ENCODE measurements at places on chromosomes 3 and 15.
A peak's percentile ranks its signal among the peaks of the same experiment; 100 is the strongest.

- DNase-seq: no peak
Observed at GRCh38 chr3:153410517-153410916, 248.5 kb downstream of the RAP2B start.

DNA sequence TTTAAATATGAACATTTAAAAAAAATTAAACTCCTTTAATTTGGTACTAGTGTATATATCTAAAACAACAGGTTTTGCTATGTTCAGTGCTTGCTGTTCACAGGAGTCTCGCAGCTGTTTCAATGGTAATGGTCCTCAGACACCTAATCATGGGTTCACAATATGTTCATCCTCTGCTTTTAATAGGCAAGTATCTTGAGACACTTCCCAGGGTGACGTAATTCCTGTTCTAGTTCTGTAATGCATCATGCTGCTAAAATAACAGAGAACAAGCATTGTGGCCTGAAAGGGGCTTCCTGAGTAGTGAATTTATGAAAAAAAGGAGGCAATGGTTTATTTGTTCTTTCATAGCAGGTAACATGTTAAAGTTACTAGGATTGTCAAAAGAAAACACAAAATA, 625.2 kb upstream of the GBE1 start:
- DNase-seq: no peak

DNA sequence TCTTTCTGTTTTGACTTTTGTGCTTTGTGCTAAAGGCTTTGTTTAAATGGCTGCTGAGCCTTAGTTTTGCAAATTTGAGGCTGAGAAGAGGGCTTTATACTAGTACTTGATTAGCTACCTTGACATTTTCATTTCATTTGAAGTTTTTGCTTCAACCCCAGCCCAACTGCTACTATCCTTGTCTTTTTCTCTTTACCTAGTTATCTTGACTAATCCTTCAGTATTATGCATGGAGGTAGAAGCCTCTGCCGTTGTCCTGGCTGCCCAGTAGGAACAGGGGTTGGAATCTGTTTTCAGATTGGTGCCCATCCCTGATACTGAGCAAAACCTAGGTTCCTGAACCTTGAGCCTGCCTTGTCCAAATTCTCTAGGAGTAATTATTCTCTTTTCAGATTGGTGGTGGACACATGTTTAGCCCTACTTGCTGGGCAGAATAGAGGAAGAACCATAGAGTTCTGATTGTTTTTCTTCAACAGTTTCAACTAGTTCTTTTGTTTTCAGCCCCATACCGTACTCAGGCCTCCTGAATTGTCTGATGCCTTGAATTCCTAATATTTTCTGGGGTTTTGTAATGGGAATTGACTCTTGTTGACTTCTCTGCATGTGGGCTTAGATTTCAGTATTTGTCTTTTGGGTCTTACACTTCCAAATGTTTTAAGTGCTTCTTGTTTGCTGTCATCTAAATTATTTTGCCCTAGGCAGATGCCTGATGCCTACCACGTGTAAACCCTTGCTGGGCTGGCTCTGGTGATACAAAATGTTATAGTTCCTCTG, 143.2 kb downstream of the DOCK3 start:
- DNase-seq: no peak

GRCh38 chr3:9123840-9124239, 125.6 kb downstream of the SRGAP3 start:
- DNase-seq: no peak

DNA sequence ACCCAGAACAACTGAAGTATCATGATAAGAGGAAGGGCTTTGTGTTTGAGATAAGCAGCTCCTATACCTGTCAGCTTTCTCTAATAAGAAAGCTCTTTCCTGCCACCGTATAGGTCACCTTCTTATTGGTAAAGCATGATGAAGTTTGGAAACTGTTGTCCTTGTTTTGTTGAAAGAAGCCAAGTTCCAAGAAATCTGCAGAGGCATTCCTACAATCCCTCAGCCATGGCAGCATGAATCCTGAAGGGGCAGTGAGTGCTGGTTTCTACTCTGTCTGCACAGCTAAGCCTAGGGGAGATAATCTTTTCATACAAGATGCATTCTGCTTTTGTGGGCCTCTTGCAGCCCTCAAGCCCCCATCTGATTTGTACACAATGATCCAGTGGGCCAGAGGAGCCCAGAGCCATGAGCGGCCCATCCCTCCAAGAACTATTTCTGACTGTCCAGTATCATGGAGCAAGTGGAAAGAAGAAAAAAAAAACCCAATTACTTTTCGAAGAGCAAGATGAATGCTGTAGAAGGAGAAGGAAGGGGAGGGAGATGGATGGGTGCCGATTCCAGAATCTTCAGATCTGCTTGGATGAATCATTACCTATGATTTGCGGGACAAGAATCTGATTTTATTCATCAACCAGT, 1.9 kb upstream of the THBS1 start:
- DNase-seq: no peak

GRCh38 chr3:132758740-132759139, 36.5 kb upstream of the NPHP3 start:
- no peak for DNase-seq

GRCh38 chr3:197833930-197834715, 43.1 kb downstream of the LRCH3 start:
- no peak for DNase-seq

- DNase-seq: no peak
Observed at GRCh38 chr3:58526515-58526957, 10.5 kb downstream of the ACOX2 start.

- DNase-seq: no peak
Observed at GRCh38 chr3:129052675-129053074, 7.9 kb upstream of the GP9 start.

DNA sequence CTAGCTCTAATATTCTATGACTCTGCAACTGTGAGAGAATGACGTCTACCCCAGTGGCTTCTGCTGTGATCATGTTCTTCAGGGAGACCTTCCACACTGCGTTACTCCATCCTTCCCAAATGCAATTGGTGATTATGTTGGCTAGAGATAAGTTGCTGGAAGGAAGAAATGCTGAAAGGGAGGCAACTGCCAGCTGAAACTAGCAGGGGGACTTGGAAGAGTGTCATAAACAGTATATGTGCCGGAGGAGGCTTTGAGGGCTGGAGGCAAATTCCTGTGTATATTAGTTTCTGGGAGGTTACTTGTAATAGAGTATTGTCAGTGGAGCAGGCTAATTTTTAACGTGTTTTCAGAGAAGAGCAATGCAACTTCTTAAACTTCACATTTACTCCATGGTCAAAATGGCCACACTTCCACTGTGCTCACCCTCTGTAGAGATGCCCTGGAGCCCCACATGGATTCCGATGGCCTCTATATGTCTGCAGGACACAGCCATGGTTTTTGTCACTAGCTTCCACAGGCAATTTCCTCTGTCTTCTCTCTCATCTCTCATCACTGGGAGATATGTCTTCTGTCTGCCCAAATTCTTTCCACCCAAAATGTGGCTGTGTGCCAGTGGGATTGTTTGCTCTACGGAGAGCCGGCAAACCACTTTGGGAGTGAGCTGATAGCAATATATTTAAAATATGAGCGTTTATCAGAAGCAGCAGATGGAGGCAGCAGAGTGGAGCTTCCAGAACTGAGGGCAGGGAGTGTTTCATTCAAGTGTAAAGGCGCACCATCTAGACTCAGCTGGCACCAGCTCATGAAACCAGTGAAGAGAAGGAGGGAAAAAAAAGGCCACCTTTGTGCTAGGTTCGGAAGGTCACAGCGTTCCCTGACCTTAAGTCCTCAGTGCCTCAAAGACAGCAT, 13.3 kb upstream of the CD47 start:
- DNase-seq: no peak

- no peak for DNase-seq
Observed at GRCh38 chr3:120693439-120694171, 11.6 kb upstream of the HGD start.

DNA sequence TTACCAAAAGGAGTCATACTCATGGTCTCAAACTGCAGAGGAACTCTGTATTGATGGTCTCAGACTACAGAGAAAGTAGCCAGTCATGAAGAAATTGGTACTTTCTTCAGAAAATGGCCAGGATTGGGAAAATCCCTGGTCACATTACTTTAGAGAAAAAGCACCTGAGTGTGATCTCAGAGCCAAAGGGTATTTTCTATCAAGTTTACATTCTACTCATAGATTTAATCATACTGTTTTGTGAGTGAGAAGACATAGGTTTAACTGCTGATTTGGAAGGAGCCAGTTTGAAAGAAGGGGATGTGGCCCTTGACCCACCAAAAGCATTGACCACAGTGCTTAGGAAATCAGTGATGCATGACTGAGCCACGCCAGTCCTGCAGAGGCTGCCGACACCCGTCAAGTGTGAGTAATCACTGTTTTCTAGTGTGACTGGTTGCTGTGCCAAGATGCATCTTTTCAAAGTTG, 203.6 kb downstream of the AKAP13 start:
- DNase-seq: no peak

DNA sequence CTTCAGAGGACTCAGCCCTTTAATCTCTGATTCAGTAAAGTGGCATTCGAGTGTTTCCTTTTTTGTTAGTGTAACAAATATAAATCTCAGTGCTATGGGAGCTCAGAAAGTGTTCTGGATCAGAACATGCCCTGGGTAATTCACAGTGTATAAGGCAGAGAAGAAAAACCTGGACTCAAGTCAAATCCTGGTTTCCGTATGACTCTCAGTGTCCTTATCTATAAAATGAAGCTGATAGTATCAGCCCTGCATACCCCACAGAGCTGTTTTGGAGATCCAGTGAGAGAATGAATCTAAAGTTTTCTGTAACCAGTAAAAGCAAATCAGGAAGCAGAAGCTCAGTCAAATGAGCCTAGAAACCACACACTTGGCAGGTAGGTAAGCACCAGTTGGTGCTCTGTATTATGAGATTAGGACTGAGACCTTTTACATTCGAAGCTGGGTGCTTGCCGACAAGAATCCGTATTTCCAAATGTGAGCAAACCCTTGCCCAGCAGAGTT, 67.2 kb downstream of the IL1RAP start:
- DNase-seq: peak; percentile 74

DNA sequence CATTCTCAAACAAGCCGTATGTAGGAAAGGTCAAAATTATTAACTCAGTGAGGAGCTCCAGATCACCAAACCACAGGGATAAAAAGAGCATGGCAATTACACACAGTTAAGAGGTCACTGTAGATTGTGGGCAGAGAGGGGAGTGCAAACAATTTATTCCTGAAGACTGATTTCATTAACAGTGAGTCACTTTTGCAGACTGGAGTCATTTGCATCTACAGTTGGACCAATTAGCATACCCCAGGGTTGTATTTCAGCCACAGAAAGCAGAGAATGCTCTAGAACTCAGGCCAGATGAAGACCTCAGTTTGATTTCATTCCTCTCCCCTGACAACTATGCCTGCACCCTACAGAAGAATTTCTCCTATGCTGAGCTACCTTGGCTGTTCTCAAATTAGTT, 40.1 kb downstream of the SETMAR start:
- DNase-seq: no peak

DNA sequence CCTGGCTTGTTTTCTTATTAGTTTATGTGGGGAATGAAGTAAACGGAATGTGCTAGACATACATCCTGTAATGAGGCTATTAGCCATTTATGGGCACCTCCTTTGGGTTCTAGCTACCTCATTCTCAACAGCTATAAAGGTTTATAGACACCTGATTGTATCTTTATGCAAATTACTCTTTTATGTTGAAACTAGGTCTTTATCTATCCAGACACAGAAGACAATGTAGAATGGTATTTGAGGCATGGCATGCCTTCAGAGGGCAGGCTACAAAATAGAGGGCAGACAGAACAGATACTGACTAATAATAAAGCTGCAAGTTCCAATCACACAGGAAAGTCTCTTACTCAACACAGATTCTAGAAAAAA, 27.1 kb downstream of the TBC1D2B start:
- peak; percentile 83 for DNase-seq

DNA sequence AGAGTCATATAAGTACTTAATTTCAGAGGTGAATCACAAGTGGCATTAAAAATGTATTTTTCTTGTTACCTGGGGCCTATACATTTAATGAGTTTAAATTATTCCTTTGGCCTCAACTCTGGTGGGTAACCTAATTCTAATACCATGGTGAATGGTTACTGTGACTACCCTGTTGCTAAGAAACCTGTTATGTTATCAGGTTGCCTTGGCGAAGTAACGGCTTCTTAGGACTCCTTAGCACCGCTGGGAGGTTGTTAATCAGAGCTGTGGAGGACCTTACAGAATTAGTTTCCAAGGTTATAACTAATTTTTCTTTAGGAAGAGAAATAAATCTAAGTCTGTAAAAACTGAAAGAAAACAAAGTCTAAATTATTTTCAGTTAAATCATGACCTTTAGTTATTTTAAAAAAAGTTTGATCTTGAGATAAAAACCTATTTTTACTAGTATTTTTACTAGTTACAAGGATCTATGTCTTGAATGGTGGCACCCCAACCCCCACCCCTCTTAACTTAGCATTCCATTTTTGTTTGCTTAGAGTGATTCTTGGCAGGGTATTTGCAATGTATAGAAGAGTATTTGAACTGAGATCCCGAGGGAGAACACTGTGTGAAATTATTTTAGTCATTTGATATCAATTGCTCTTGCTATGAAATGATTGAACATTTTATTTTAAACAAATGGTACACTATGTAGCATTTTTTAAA, 155.5 kb downstream of the FNDC3B start:
- DNase-seq: no peak

GRCh38 chr3:161403251-161403650, 31.9 kb upstream of the SPTSSB start:
- no peak for DNase-seq

GRCh38 chr15:48409623-48410022, 78.4 kb downstream of the DUT start:
- DNase-seq: no peak

DNA sequence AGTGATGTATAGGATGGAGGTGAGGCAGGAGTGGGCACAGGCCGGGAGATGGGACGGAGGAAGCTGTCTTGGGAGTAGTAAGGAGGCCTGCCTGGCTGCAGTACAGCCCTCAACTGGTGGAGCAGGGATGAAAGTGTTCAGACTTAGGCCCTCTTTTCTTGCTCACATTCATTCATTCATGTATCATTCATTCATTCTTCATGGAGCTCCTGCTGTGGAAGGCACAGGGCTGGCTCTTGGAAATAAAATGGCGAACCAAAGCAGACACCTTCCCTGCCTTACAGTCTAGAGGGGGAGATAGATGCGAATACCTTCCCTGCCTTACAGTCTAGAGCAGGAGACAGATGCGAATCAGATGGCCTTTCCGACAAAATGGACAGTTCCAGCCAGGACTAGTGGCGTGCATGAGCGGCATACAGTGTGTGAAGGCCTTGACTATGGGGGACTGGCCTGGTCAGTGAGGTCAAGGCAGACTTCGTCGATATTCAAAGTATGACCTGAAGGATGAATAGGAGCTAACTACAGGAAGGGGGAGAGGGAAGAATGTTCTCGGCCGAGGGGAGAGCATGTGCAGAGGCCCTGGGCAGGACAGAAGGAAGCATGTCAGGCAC, 143.2 kb upstream of the TLE3 start:
- DNase-seq: no peak

- DNase-seq: no peak
Observed at GRCh38 chr15:77840991-77841775, 208.5 kb upstream of the LINGO1 start.
